ENCODE measurements at places on chromosomes 1 and 21.
A peak's percentile ranks its signal among the peaks of the same experiment; 100 is the strongest.

DNA sequence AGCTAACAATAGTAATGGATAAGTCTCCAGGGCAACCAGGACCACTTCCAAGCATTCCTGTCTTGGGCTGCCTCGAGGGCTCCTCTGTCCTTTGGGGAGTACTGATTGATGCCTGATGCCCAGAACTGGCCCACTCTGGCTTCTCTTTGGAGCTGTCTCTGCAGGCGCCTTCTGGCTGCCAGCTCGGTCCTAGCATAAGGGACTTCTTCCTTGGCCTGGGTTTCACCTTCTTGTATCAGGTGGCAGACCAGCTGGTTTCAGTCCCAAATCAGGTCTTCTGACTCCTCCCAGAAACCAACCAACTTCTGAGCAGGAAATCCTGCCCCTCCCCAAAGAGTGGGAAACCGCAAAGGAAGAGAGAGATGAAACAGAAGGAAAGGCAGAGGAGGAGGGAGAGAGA is 10.6 kb downstream of the G0S2 start:
- DNase-seq: no peak

- DNase-seq: no peak
These were observed 31.9 kb downstream of the RUSC1 start for GRCh38 chr1:155352631-155353030.

- no peak for DNase-seq
These were observed 110.3 kb upstream of the WNT4 start for GRCh38 chr1:22253012-22253790.

- DNase-seq: no peak
These were observed 214.4 kb downstream of the NRIP1 start for GRCh38 chr21:14850394-14850793.

GRCh38 chr1:41404308-41404761 is 43.1 kb downstream of the FOXO6 start:
- peak; percentile 73 for DNase-seq

Measured in NCI-H345 (cell line).